ENCODE measurements at places on chromosomes 12 and 14.

GRCh38 chr12:121894633-121895032 lies 6.0 kb downstream of the PSMD9 start:
- DNase-seq = no peak

- no peak for DNase-seq
These were observed 103.5 kb upstream of the HIF1A start for GRCh38 chr14:61591862-61592261.

- no peak for DNase-seq
These were observed 4.9 kb downstream of the ERGIC2 start for GRCh38 chr12:29376118-29376517.

GRCh38 chr12:123337070-123337469 lies 27.6 kb downstream of the SBNO1 start:
- DNase-seq = no peak
